ENCODE measurements at places on chromosomes 12 and 14.

DNA sequence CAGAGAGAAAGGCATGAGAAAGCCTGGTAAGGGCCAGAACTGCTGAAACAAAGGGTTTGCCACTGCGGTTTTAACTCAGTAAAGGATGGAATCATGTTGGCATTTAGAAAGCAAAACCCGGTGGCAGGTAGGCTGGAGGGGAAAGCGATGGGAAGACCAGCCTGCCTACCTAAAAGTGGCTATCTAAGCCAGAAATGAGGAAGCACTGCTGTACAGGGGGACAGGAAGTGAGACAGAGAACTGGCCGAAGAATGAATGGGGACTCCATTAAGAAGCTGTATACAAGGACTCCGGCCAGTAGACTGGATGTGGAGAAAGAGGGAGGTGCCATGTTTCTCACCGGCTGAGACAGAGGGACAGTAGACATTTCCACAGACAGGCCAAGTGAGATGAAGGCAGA is 48.2 kb downstream of the PPM1H start:
- DNase-seq = no peak

DNA sequence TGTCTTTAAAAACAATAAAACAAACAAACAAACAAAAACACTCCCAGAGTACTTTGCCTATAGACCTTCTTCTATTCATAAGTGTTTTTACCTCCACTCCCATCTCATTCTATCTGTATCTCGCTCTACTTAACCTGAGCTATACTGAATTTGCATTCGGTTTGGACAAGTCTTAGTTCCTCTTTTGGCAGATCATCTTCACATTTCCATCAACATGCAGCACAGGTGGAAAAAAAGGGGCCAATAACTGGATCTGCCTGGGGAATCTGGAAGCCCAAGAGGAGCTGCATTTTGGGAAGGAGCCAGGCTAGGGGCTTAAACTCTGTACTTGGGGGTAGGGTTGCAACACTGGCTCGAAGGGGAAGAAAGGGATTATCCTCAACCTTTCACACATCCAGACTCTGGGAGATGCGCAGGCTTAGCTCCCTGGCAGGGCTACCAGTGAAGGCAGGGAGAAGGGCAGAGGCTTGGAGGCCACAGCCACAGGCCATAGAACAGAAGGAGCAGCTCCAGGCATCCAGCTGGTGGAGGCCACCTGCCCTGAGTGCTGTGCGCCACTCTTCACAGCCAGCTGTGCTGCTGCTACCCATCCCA is 4.1 kb downstream of the NINJ2 start:
- no peak for DNase-seq

GRCh38 chr12:38689704-38690103 is 215.7 kb downstream of the CPNE8 start:
- no peak for DNase-seq

GRCh38 chr14:74569387-74569786 is 42.6 kb downstream of the LTBP2 start:
- no peak for DNase-seq

- peak; percentile 38 for DNase-seq
Observed at GRCh38 chr12:20601668-20602280, 93.4 kb upstream of the SLCO1C1 start.

DNA sequence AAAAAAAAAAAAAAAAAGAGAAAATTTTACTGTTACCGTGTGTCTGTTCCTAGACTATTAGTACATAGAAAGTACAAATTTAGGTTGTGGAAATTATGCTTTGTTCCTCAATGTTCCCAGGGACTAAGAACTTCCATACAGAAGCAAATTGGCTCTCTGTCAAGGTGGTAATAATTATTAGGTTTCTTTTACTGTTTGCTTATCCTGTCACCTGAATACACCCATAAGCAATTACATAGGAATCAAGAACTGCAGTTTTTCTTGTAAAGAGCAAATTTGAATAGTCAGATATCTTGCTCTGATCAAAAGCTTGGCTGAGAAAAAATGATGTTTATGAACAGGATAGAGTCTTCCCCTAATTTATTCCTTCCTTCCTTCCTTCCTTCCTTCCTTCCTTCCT is 191.2 kb downstream of the AEBP2 start:
- no peak for DNase-seq

- no peak for DNase-seq
Observed at GRCh38 chr12:128573907-128574306, 249.9 kb downstream of the SLC15A4 start.

DNA sequence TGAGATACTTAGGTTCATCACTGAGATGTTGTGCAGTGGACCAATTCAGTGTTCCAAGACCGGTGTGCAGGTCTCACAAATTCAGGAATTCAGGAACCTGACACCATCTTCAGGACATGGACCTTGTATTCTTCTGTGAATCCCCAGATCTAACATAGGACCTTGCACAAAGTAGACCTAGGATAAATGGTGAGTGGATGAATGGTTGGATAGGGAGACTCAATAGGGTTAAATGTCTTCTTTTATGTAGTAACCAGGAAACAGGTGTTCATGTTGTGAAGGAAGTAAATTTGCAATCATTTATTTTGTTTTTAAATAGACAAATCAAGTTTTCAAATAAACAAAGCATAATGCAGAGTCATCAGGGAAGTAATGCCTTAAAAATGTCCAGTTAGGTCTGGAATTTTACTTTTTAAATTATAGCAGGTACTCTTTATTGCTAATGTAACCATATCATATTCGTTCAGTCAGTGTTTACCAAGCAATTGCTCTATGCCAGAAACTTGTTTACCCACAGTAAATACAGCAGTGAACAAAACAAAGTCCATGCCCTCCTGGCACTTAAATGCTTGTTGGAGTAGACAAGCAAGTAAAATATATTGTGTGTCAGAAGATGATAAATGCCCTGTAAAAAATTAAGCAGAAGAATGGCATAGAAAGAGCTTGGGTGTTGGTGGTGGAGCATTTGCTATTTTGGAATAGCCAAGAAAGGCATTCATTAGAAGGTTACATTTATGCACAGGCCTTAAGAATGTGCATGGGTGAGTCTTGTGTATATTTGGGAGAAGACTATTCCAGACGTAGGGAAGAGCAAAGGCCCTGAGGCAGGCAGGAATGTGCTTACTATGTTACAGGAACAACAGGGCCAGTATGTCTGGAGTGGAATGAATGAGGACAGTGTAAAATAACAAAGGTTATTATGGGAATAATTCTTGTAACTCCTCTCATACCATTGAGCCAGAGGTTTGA is 26.3 kb downstream of the RXYLT1 start:
- no peak for DNase-seq

DNA sequence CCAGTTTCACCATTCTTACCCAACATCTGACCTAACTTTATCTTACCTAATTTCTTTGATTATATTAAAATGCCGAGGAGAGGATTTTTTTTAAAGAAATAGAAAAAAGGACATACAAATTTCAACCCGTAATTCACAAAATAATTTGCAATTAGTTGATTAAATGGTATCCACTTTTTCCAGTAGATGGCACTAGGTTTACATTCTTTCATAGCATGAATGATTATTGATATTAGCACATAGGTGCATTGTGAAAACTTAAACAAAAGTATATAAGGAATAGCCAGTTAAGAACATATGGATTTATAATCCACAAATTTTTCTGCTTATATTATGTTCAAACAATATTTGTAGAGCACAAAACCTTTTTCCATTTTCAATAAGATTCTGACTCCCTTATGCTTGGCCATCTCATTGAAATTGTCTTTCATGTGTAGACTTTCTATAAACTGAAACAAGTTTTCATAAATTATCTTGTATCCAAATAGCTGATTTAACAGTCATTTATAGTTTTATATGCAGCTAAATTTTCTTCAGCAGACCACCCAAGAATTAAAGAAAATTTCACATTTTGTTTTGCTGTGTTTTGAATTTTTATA is 35.3 kb downstream of the MSRB3 start:
- DNase-seq = no peak

GRCh38 chr12:54378796-54379397 is 5.6 kb downstream of the ZNF385A start:
- DNase-seq = no peak

DNA sequence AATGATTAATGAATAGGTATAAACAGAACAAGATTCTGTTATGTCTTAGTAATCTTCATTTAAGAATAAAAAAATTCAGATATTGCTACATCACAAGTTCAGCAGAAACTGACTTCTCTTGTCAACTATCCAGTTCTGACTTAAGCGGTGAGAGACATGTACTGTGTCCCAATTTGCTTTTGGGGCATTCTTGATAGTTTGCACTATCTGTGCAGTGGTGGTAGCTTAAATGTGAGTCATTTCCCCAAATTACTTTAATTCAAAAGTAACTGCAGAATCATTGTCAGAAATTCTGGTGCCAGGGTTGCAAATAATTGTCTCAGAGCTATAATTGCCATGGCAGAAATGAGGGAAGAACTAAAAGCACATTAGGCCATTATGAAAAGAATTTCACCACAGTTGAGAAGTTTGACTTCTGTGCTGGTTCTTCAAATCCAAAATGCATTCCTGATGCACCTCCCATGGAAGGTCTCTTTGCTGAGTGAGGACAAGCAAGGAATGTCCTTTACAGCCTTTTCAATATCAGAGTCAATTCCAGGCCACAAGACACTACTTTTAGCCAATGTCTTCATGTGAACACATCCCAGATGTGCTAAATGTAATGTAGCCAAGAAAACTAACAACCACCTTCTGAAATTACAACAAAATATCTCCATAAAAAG is 304.7 kb downstream of the SSPN start:
- DNase-seq = no peak

DNA sequence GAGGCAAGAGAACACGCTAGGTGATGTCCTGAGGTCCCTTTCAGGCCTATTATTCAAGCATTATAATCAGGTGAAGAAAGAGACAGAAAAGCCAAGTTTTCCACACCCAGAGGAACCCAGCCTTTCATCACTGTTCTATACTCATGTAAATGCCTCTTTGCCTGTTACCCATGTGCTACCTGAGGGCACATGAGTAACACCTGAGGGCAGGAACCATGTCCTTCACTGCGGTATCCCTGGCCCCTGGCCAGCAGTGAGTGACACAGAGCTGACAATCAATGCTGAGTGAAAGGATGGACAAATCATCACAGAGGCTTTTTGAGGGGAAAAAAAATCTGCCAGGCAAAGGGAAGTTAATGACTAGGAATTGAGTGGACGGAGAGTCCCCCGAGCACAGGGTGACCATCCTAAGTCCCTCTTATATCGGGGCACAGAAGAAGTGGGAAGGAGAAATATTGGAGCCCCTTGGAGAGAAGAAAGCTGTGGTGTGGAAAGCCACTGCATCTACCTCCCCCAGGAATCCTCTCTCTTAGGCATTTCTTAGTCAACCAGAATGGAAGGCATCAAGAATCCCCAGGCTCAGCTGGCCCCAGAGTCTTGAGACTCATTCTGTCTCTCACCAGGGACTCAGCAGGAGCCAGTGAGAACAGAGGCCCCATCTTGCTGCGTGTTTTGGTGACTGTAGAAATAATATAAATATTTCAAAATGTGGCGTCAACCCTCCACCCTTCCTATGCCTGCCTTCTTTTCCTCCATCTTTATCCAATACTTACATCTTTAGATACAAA is 212.9 kb downstream of the DPF3 start:
- no peak for DNase-seq

DNA sequence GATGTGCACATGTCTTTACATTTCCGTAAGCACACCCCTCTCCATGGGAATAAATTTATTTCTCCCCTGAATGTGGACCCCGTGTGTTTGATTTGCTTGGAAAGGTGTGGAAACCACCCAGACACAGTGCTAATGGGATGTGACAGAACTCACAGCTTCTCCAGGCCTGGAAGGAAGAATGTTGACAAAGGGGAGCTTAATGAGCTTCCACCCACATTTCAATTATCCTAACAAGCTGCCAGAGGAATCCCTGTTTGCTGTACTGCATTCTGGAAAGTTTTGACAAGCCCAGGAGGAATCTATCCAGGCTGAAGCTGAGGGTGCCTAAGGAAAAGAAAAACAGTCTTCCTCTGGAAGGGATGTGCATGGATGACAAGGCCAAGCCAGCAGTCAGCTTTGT is 51.2 kb upstream of the CCDC60 start:
- no peak for DNase-seq

- no peak for DNase-seq
Observed at GRCh38 chr14:59284059-59284458, 95.6 kb downstream of the DAAM1 start.

- DNase-seq = no peak
Observed at GRCh38 chr12:28258998-28259397, 68.7 kb downstream of the CCDC91 start.

GRCh38 chr14:105076805-105077648 is 11.8 kb upstream of the GPR132 start:
- no peak for DNase-seq

- no peak for DNase-seq
Observed at GRCh38 chr12:107748472-107748871, 12.5 kb downstream of the PRDM4 start.

- no peak for DNase-seq
Observed at GRCh38 chr12:65876898-65877721, 52.8 kb downstream of the HMGA2 start.

DNA sequence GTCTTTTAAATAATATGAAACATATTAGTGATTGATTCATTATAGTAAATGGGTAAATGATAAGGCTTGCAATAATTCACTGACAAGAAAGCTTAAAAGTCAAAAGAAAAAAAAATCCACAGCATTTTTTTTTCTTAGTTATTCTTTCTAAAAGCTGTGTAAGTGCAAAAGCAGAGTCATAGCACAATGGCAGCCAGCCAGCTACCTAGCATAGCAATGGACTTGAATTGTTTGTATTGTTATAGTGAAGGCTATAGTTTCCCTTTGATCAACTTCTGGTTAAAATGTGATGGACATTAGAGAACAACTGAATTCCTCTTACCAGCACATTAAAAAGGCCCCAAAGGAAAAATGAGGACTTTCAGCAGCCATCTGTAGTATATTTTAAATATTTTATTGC is 232.1 kb downstream of the NAV3 start:
- DNase-seq = peak; percentile 11

DNA sequence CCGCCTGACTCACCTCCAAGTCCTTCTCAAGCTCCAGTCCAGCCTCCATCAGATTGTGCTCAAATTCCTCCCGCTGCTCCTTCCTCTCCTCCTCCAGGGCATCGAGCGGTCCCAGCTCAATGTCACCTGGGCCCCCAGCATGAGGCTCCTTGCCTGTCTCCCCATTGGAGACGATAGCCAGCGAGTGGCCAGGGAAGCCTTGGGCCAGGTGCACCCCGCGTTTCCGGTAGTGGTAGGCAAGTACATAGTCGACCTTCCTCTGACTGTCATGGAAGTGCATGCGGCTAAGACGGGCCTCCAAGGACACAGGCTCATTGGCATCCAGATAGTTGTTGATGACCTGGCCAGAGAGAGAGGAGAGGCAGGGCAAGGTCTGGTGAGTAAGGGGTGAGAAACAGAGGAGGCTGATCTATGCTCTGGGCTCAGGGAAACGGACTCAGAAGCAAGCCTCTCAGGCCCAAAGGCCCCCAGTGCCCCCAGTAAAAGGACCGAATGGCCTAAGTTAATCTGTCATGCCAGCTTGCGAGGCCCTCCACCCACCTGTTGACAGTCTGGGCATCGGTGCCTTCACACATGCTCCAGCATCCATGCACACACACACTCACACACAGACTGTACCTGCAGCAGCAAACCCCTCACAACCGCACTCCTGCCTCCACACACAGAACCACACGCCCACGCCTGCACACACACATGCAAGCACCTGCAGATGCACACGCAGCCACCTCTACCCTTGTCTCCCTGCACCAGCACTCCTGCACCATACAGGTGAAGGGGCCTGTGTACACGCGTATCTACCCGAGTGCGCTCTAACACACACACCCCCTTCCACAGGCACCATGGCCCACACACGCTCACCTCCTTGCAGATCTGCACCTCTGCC is 23.8 kb downstream of the ANO2 start:
- no peak for DNase-seq
